ENCODE measurements at places on chromosomes 6 and 20.
A peak's percentile ranks its signal among the peaks of the same experiment; 100 is the strongest.

DNA sequence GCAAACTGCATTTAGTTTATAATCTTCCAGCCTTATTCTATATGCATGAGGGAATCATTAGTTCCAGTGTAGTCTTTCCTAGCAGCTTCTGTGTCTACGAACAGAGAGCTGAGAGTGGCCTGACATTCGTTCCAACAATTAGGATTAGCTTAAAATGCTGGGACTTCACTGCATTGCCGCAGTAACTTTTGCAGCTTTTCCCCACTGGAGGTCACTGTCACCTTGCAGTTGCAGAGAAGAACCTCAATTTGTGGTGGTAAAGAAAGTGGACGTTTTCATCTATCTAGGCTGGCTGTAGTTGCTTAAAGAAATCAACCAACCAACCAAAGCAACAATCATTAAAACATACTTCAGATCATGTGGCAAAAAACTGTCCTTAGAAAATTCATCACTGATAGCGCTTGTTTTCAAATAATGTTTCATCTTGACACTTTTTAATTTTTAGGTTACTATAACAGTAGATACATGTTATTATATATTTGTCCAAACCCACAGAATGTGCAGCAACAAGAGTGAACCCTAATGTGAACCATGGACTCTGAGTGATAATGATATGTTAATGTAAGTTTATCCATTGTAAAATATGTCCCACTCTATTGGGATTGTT lies 12.2 kb downstream of the MYLK4 start:
- DNase-seq: no peak

GRCh38 chr6:232982-233640 lies 59.2 kb upstream of the DUSP22 start:
- DNase-seq: no peak

GRCh38 chr6:151390851-151391470 lies 398 bp downstream of the ZBTB2 start:
- peak; percentile 25 for DNase-seq

DNA sequence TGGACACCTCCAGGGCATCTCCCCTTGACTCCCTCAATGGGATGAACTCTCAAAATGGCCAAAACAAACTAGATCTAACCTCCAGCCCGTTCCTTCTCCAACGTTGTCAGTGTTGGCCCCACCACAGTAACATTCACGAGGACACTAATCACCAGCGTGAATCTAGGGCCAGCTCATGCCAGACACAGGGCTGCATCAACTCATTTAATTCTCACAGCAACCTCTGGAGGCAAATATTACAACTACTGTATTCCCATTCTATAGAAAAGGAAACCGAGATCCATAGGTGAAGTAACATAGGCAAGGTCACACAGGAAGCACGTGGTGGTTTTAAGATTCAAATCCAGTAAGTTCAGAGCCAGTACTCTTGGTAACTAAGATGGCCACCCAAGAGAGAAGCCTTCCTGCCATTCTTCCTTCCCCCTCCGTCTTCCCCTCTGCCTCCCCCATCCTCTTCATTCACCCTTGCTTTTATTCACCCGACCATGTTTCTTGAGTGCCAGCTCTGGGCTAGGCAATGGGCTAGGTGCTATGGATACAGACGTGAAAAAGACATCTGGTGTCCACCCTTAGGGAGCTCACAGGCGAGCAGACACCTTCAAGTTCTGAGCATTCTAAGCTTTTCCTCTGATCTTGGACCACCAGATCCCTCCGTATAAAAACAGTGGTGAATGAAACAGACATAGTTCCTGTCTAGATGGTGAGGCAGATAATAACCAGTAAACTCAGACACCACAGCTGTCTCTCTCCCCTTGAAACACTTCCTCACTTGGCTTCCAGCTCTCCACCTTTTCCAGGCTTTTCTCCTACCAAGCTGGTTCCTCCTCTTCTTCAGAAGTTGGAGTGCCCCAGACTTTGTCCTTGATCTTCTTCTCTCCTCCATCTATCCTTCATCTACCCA lies 9.6 kb downstream of the CCM2L start:
- no peak for DNase-seq

DNA sequence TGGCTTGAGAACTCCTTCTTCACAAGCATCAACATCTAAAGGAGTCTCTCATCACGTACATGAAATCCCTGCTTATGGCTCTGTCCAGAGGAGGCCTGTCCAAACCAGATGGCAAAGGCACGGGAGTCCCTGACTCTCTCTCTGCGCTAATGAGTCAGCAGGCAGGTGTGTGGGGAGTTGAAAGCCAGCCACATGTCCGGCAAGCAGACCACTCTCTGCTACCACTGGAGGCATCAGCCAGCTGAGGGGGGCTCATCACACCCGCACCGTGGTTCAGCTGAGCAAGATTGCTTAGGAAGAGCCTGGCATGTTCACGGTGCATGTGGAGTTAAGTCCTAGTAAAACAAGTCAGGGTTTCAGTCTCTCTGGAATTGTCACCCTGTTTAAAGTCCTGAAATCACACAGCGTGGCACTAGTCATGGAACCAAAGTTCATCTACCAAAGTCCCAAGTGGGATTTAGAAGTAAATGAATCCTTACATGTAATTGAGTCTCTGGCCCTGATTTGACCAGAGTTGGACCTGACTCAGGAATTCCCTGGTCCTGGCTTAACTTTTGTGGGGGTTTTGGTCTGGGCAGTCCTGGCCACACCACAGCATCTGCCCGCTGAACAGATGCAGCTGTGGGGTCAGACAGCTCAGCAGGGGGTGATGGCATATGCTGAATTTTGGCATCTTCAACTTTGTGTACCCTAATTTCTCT lies 155.2 kb upstream of the RIN2 start:
- no peak for DNase-seq

DNA sequence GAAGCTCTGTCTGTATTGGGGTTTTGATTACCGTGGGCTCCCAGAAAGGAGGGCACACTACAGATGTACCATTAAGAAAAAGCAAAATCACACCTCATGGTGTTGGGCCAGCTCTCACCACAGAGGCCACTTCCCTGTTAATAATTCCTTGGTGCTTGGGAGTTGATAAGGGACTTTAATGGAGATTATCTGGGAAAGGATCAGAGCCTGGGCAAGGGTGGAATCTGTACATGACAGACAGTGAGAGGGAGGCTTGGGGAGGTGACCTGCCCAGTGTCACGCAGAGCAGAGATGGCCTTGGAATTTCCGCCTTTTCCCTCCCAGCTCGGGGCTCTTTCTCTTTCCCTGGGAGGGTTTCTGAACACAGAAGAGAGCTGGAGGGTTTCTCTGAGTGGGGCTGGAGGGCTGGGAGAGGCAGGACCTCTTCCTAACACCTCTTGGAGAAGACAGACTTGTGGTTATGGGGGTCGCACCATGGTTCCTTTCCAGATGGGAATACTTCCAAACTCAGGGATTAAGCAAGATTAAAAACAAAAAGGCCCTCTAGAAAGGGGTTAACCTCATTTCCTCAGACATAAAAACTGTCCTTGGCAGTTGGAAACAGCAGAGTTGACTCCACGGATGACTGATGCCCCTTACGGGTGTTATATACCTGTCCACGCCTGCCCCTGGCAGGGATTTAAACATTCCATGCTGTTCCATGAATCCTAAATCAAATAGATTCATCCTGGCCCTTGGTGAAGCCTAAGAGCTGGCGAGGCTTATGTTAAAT lies 16.8 kb upstream of the KCNK16 start:
- no peak for DNase-seq

GRCh38 chr20:63628246-63628975 lies 1.5 kb upstream of the GMEB2 start:
- no peak for DNase-seq

GRCh38 chr6:129006724-129007514 lies 124.0 kb downstream of the LAMA2 start:
- no peak for DNase-seq

- no peak for DNase-seq
Measured at GRCh38 chr20:63108247-63108646, 101.5 kb upstream of the BHLHE23 start.

DNA sequence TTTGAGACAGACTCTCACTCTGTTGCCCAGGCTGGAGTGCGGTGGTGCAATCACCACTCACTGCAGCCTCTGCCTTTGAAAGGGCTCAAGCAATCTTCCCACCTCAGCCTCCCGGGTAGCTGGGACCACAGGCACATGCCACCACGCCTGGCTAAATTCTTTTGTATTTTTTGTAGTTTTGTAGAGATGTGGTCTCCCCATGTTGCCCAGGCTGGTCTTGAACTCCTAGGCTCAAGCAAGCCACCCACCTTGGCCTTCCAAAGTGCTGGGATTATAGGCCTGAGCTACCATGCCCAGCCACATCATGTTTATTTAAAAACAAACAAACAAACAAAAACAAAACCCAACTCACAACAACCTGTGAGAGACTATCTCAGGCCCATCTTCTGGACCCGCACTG lies 29.7 kb upstream of the APCDD1L start:
- no peak for DNase-seq

- no peak for DNase-seq
Measured at GRCh38 chr6:170289180-170289931, 1.5 kb downstream of the DLL1 start.

GRCh38 chr6:11752360-11752759 lies 26.2 kb downstream of the ADTRP start:
- DNase-seq: no peak

GRCh38 chr6:6678185-6678671 lies 89.7 kb downstream of the LY86 start:
- no peak for DNase-seq

- no peak for DNase-seq
Measured at GRCh38 chr20:62832212-62832922, 15.5 kb downstream of the COL9A3 start.

GRCh38 chr6:116595247-116595646 lies 21.0 kb upstream of the RSPH4A start:
- no peak for DNase-seq

DNA sequence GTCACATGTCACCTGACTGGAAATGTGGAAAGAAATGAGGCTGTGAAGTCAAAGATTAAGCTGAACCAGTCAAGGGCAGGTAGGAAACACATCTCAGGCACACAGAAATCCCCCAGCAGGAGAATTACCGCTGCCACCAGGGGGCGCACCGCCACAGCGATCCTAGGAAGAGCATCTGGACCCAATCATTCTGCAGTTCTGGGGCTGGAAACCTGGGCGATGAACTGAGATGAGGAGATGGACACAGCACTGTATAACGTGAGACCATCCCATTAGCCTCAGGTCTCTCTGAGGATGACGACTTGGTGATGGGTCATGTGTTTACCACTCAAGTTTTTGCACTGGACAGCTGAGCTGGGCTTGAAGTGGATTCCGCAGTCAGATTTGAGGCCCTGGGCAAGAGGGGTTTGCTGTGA lies 6.5 kb upstream of the SLC24A3 start:
- no peak for DNase-seq

- DNase-seq: no peak
Measured at GRCh38 chr6:99344289-99344688, 5.2 kb downstream of the FAXC start.

DNA sequence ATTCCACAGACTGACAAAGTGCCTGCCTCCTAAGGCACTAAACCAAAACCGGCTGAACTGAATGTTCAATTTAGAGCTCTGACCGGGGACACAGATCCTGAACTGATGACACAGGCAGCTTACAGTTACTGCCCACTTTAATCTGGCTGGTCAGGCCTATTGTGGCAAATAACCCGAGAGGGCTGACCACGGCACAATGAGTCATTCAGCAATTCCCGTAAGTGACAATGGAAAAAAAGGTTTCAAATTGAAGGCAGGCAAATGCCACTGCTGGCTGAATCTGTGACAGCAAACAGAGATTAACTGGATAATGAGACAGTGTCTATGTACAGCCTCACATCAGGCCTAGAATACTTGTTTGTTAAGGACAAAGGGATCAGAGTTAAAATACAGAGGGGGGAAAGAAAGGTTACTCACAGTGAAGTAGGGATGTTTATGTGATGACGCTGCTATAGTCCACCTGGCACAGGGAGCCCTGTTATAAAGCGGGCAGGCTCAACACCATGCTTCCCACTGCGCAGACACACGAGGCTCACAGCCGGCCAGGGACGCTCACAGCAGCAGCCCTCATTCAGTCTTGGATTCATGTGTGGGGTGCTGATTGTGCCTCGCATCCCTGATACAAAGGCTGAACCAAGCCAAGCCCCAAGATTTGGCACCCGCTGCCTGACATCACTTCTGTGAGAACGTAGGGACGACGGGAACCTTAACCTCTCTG lies 54.4 kb downstream of the RTN4IP1 start:
- DNase-seq: no peak

DNA sequence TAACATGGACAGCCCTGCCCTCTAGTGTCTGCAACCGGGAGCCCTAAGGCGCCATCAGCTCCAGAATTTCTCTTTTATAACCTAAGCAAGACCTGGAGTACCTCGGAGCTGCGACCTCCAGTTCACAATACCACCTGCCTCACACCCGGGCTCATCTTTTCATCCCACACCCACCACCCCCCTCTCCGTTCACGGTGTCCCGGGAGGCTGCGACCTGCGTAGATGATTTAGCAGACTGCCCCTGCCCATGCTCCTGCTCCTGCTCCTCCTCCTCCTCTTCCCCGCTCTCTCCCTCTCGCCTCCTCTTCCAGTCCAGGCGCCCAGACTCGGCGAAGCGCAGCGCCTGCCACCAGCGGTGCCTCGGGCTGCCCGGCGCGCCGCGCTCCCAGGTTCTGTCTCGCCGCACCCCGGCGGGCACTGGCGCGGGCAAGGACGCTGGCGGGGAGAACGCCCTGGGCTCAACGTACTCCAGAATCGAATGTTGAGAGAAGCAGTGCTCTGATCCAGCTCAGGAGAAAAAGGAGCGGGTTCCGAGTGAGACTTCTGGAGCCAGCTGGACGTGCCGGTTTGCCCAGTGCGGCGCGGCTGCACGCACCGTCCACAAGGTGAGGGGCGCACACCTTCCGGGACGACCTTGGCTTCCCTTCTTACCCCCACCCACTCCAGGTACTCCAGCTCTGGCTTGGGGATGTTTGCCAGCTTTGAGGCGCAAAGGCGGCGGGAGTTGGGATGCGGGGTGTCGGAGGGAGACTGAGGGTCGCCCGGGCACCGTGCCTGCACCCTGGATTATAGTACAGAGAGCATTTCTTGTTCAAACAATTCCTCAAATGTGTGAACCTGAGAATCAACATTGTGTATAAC lies at the start of gene HTR1E:
Gene HTR1E, plus strand, starts transcription at position 310 of the 861 bp plus-strand sequence. CDS start 77,807 bp downstream, outside the sequence.
- DNase-seq: no peak

- no peak for DNase-seq
Measured at GRCh38 chr6:157464653-157465535, 83.9 kb downstream of the ZDHHC14 start.

DNA sequence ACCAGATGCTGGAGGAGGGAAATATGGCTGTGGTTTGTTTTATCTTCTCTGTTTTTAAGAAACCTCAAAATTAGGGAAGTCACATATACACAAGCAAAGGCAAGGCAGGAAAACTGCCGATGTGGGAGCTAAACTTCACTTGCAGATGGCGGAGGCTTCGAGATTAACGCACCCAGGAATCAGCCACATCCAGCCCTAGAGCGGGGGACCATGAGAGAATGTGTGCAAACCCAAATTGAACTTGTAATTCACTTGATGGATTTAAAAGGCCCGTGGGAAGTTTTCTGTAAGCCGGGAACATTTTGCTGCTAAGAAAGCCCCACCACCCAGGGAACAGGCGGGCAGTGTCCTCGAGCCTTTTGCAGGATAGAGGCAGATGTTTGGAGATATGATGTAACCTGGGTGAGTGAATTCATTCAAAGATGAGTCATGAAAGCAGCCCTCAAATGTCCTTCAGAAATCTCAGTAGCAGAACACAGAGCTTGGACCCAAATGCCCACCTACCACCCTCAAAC lies 39.9 kb downstream of the PREX1 start:
- DNase-seq: no peak

All from thoracic aorta (tissue), 2 donors.